A549 treated with Hydrocortisone at 1 μM for 4 hours (cell line): ENCODE measurements at places on chromosomes 2 and 18. TPM values are rescaled to one million over a fixed set of nuclear protein-coding genes. Genes with fewer than 3 reads are reported as not detected.

LDLRAD4 gene
- 1.4 to 2.5 TPM (median 1.7 TPM) in 5 replicates for total RNA-seq

STARD6 gene
- total RNA-seq = 0.20 TPM in 1 of 5 replicates, not detected in the others

PREPL gene
- 18.7 to 26.9 TPM (median 21.1 TPM) in 5 replicates for total RNA-seq

RGPD3 gene
- total RNA-seq = 0.06 to 0.23 TPM (median 0.17 TPM) in 5 replicates

CXCR4 gene
- 0.46 to 0.99 TPM (median 0.56 TPM) in 5 replicates for total RNA-seq

LYPD6 gene
- total RNA-seq = 0.06 to 0.09 TPM (median 0.08 TPM) in 5 replicates

TFPI gene
- 39.7 to 63.5 TPM (median 50.6 TPM) in 5 replicates for total RNA-seq

OTOS gene
- not detected in 5 replicates for total RNA-seq

MC4R gene
- total RNA-seq = not detected in 5 replicates

OR6B2 gene
- not detected in 5 replicates for total RNA-seq

CREB1 gene
- total RNA-seq = 18.2 to 27.3 TPM (median 20.6 TPM) in 5 replicates

CD8B2 gene
- total RNA-seq = not detected in 5 replicates

FAM110C gene
- total RNA-seq = 0.08 to 0.30 TPM (median 0.21 TPM) in 5 replicates

EVA1A gene
- 8.0 to 10.3 TPM (median 8.4 TPM) in 5 replicates for total RNA-seq

BOLL gene
- total RNA-seq = not detected in 5 replicates

GPN1 gene
- total RNA-seq = 57.0 to 65.3 TPM (median 59.1 TPM) in 5 replicates

UBR3 gene
- 8.0 to 11.8 TPM (median 9.3 TPM) in 5 replicates for total RNA-seq

FAM124B gene
- not detected in 5 replicates for total RNA-seq

UGT1A8 gene
- 0.05 to 0.06 TPM in 2 of 5 replicates, not detected in the others for total RNA-seq

AP1S3 gene
- 23.7 to 54.3 TPM (median 31.0 TPM) in 5 replicates for total RNA-seq

ICOS gene
- total RNA-seq = not detected in 5 replicates

MC5R gene
- total RNA-seq = not detected in 5 replicates

DNAJC5G gene
- total RNA-seq = not detected in 5 replicates

VWA3B gene
- total RNA-seq = 0.15 to 0.29 TPM (median 0.26 TPM) in 3 of 5 replicates, not detected in the others

FASTKD1 gene
- 20.4 to 24.1 TPM (median 20.9 TPM) in 5 replicates for total RNA-seq
